ENCODE measurements at places on chromosomes 2 and 18.

- DNase-seq: no peak
- H3K27me3 ChIP-seq: no peaks in the 10 kb centered on the region
- H3K4me3 ChIP-seq: no peak overlapping the region
- H3K27ac ChIP-seq: no peak overlapping the region
These were observed 114.5 kb downstream of the ADCYAP1 start for GRCh38 chr18:1019191-1019590.

GRCh38 chr2:96507957-96508520, 2.9 kb upstream of the NEURL3 start:
- H3K36me3 ChIP-seq: no peaks in the 10 kb centered on the region
- no peaks in the 10 kb centered on the region for H3K4me1 ChIP-seq
- DNase-seq: peak; percentile 70
- H3K27ac ChIP-seq: no peak overlapping the region

GRCh38 chr2:218218268-218219185, 1.5 kb downstream of the ARPC2 start:
- no peak for DNase-seq
- H3K4me1 ChIP-seq: peaks cover 11% of the 10 kb centered on the region
- H3K27me3 ChIP-seq: no peaks in the 10 kb centered on the region
- peak overlapping the region; percentile 96 for H3K4me3 ChIP-seq

GRCh38 chr2:96509114-96509846, 4.1 kb upstream of the NEURL3 start:
- DNase-seq: peak; percentile 86
- H3K4me1 ChIP-seq: no peaks in the 10 kb centered on the region
- no peaks in the 10 kb centered on the region for H3K36me3 ChIP-seq

GRCh38 chr18:59672235-59672711, 24.9 kb downstream of the CCBE1 start:
- no peak overlapping the region for H3K4me3 ChIP-seq
- H3K27me3 ChIP-seq: no peaks in the 10 kb centered on the region
- no peak for DNase-seq
- H3K36me3 ChIP-seq: no peaks in the 10 kb centered on the region
- H3K4me1 ChIP-seq: no peaks in the 10 kb centered on the region
- no peak overlapping the region for H3K27ac ChIP-seq
